ENCODE measurements at places on chromosomes 5 and 9.

DNA sequence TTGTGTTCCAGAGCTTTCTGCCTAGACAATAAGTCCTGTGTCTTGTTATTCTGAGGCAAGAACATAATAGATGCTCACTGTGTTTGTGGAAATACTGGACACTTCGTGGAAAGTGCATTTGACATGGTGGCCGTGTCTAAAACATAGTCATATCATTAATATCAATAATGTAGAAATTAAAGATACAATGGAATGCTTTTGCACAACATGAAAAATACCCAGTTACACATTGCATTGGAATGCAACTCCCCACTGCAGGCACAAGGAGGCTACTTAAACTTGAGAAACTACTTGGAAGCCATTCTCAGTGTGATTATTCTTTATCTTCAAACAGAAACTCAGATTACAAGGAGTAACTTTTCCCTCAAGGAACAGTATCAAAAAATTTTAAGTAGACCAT, 145.3 kb upstream of the ZNF462 start:
- DNase-seq = no peak

GRCh38 chr5:155839251-155840037, 487.5 kb upstream of the SGCD start:
- DNase-seq = no peak

- DNase-seq = no peak
Measured at GRCh38 chr5:45643056-45643455, 53.1 kb downstream of the HCN1 start.

DNA sequence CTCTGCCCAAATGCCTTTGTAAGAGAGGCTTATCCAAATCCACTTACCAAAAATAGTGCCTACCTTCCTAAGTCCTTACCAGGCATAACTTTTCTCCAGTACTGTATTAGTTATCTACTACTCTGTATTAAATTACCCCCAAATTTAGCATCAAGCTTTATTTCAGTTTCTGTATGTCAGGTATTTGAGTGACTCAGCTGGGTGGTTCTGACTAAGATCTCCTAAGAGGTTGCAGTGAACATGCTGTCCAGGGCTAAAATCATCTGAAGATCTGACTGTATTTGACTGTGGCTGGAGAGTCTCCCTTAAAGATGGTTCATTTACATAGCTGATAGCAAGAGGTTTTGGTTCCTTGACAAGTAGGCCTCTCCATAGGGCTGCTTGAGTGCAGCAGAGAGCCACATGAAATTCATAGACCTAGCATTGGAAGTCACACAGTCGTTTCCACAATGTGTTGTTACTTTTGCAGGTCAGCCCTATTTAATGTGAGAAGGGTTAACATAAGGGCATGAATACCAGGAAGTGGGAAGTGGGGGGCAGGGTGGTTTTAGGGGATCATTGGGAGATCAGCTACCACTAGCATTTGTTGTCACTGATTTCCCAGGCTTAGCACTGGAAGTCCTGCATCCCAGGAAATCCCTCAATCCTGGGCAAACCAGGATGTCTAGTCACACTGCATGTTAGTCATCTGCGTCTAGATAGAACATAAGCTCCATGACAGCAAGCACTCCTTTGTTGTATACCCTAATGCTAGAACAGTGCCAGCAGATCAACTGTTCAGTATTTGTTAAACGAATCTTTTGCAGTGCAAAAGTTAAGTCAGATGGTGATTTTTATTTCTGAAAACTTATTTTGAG, 2.0 kb upstream of the ZNF622 start:
- DNase-seq = no peak

- DNase-seq = no peak
Measured at GRCh38 chr5:169602535-169602934, 19.0 kb downstream of the SPDL1 start.

DNA sequence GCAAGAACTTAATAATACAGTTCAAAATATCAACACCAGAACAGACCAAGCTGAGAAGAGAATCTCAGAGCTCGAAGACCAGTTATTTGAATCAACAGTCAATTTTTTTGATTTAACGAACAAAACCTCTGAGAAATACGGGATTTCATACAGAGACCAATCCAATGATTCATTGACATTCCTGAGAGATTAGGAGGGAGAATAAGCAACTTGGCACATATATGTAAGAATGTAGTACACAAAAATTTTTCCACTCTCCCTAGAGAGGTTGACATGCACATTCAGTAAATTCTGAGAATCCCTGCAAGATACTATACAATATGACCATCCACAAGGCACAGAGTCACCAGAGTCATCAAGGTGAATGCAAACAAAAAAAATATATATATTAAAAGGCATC, 1577.3 kb upstream of the C9orf72 start:
- DNase-seq = no peak

DNA sequence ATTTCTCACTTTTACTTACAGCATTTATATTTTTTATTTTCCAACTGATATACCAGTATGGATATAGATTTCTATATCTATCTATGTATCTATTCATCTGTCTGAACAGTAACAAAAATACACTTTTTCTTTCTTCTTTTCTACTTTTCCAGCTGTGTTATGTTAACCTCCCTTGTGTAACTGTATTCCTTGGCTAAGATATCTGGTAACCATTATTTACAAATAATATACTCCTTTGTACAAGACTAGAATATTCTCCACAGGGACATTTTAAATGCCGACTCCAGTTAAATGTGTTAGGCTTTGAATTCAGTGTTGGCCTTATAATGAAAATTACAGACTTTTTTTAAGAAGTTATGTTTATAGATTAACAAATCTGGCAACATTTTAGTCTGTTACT, 168.7 kb downstream of the XRCC4 start:
- no peak for DNase-seq

- DNase-seq = no peak
Measured at GRCh38 chr9:18360005-18360404, 113.9 kb upstream of the ADAMTSL1 start.

GRCh38 chr9:6641961-6642360, 3.6 kb downstream of the GLDC start:
- no peak for DNase-seq

GRCh38 chr5:98827161-98827560, 53.7 kb downstream of the RGMB start:
- DNase-seq = no peak

DNA sequence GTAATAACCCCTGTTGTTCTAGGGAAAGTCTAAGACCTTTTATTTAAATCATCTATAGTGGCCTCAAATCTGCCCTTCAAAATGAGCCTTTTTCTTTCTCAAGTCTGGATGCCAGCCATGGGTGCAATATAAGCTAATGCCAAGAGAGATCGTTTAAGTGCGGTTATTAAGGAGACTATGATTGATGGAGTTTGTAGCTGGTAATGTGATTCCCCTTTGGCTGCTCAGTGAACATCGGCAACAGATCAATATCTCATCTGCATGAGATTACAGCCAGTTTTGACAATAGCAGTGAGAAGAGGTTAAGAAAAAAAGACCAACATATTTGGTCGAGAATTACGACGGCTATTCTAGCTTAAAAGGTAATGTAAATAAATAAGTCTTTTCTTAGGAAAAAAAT, 1049.4 kb upstream of the NUDT12 start:
- no peak for DNase-seq

DNA sequence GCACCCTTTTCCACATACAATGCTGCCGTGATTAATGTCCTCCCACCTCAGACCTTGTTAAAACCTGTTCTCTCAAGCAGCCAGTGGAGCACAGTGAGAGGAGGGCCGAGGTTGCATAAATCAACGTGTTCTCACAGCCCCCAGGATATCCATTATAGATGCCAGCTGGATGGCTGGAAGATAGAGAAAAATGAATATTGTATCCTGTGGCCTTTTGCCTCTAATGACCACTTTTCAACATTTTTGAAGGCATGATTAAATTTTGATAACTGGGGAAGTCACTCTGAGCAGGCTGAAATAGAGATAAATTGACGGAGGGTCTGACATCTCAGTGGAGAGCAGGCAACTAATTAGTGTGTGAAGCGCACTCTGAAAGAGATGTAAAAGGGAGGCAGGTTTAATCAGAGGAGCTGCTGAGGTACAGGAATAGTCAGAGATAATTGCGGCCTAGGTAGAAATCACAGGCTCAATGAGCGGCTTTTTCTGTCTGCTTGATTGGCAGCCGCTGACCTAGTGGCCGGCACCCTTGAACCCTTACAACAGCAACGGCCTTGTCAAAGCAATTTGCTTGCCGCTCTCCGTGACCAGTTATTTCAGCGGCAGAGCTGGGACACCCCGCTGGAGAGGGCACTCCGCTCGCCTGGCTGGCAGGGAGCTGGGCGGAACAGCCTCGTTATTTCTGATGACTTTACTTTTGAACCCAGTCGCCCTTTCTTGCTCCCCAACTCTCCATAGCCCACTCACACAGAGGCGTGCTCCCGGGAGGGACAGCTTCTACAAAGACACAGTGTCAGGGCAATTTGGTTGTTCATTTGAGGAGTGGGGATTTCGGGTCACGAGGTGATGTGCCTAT, 560.7 kb downstream of the PSAT1 start:
- no peak for DNase-seq

GRCh38 chr5:131281133-131281867, 17.4 kb downstream of the CDC42SE2 start:
- no peak for DNase-seq

GRCh38 chr9:38285236-38285635, 107.3 kb upstream of the ALDH1B1 start:
- DNase-seq = no peak

- no peak for DNase-seq
Measured at GRCh38 chr9:17611342-17611741, 32.5 kb downstream of the SH3GL2 start.

- no peak for DNase-seq
Measured at GRCh38 chr9:97806721-97807120, 46.3 kb upstream of the FOXE1 start.

GRCh38 chr5:100519075-100519474, 16.1 kb upstream of the FAM174A start:
- no peak for DNase-seq

- no peak for DNase-seq
Measured at GRCh38 chr5:130065617-130066016, 161.4 kb downstream of the CHSY3 start.

- DNase-seq = no peak
Measured at GRCh38 chr5:1881731-1882336, 891 bp downstream of the IRX4 start.

- no peak for DNase-seq
Measured at GRCh38 chr5:10046676-10047075, 203.0 kb downstream of the ATPSCKMT start.

DNA sequence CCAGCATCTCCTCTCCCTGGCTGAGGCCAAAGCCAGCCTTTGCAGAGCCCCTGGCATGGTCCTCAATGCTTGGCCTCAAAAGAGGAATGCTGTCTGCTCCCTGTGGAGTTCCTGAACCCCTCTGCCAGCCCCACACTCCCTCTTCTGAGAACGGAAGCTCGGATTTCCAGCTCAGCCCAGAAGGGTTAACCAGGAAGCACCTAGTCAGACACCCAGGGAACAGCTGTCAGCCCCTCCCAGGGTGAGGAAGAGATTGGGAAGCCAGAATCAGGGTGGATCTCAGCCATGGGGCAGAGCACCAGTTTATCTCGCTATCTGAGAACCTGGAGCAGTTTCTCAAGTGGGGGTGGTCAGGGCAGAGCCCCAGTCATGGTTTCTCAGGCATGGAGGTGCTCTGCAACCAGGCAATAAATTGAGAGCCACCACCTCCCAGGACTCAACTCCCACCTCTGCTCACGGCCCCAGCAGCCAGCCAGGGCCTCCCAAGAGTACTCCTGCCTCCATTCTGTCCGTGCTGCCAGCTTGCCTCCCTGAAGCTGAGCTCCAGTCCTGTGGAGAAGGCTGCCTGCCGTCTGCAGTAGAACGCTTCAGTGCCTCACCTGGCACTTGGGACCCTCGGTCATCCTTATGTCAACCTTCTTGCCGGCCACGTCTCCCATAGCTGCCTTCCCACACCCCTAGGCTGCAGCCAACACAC, 7.6 kb downstream of the FOXE1 start:
- no peak for DNase-seq

- DNase-seq = no peak
Measured at GRCh38 chr5:68848091-68848490, 245.7 kb upstream of the SLC30A5 start.

- peak; percentile 33 for DNase-seq
Measured at GRCh38 chr9:126805554-126806262, 868 bp downstream of the ZBTB43 start.

DNA sequence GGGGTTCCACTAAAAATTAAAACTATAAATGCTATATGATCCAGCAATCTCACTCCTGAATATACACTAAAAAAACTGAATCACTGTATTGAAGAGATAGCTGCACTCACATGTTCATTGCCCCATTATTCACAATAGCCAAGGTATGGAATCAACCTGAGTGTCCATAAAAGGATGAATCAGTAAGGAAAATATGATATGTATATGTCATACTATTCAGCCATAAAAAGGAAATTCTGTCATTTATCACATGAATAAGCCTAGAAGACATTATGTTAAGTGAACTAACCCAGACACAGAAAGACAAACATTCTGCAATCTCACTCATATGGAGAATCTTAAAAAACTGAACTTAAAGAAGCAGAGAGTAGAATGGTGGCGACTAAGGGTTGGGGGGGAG, 1376.2 kb upstream of the CDH9 start:
- no peak for DNase-seq

DNA sequence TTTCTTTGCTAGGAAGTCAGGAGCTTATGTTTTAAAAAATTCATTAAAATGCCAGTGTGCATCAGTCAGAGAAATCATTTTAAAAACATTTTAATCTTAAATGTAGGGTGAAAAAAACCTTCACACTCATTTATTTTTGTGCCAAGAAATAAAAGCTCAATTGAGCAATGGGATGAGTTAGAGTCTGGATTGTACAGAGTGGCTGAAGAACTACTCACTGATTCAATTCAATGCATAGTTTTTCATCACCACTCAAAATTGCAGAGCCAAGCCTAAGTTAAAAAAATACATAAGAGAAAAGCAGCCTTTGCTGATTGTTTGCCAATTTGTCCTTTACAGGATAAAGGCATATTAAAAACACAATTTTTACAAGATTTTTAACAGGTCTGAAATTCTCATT, 168.2 kb upstream of the DMRTA1 start:
- DNase-seq = no peak

GRCh38 chr5:142881076-142881783, 111.1 kb downstream of the ARHGAP26 start:
- DNase-seq = no peak

- DNase-seq = no peak
Measured at GRCh38 chr5:111173476-111173875, 50.7 kb upstream of the CAMK4 start.

GRCh38 chr5:115096034-115096769, 73.5 kb downstream of the TRIM36 start:
- DNase-seq = no peak

- no peak for DNase-seq
Measured at GRCh38 chr9:6960777-6961176, 203.0 kb downstream of the KDM4C start.

GRCh38 chr5:126987271-126987899, 43.0 kb downstream of the MARCHF3 start:
- no peak for DNase-seq

GRCh38 chr9:135045264-135045927, 42.1 kb upstream of the OLFM1 start:
- DNase-seq = no peak

DNA sequence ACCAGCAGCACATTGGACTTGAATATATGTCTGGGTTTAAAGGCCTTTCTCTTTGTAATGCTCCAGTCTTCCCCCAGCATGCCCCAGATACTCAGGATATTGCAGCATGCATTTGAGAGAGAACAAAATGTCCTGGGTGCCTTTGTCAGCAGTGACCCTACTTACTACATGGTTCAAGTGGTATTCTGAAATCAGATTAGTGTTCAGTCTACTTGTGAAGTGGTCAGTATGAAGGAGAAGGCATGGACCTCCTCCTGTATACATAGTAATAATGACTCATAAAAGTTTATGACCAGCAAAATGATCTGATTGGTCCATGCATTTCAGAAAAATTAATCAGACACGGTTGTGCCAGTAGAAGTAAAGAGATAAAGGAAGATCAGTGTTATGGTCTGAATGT, 25.4 kb downstream of the GPR21 start:
- no peak for DNase-seq
